Sigmoid colon (tissue), 7 donors: ENCODE measurements at places on chromosomes 3 and 15. TPM values are rescaled to one million over a fixed set of nuclear protein-coding genes. Genes with fewer than 3 reads are reported as not detected.

The CAMP gene
- total RNA-seq, result not detected

The SST gene
- 1.1 TPM for total RNA-seq

GRCh38 chr15:90011705-90012104 is 10.6 kb downstream of the ZNF710 start:
- no peak overlapping the region for H3K27ac ChIP-seq
- H3K36me3 ChIP-seq, result no peaks in the 10 kb centered on the region
- H3K27me3 ChIP-seq, result no peaks in the 10 kb centered on the region
- DNase-seq, result peak; percentile 9
- H3K4me1 ChIP-seq, result no peaks in the 10 kb centered on the region

- H3K4me1 ChIP-seq, result no peaks in the 10 kb centered on the region
- H3K36me3 ChIP-seq, result no peaks in the 10 kb centered on the region
- DNase-seq, result peak; percentile 28
- no peak overlapping the region for H3K27ac ChIP-seq
- H3K4me3 ChIP-seq, result no peak overlapping the region
- no peaks in the 10 kb centered on the region for H3K27me3 ChIP-seq
Measured at GRCh38 chr15:88655800-88656488, 17.1 kb downstream of the ISG20 start.

GRCh38 chr3:193939527-193939926 is 196.4 kb upstream of the HES1 start:
- H3K27me3 ChIP-seq, result no peaks in the 10 kb centered on the region
- no peak overlapping the region for H3K27ac ChIP-seq
- no peak for DNase-seq

The CDV3 gene
- total RNA-seq, result 93.1 TPM

DNA sequence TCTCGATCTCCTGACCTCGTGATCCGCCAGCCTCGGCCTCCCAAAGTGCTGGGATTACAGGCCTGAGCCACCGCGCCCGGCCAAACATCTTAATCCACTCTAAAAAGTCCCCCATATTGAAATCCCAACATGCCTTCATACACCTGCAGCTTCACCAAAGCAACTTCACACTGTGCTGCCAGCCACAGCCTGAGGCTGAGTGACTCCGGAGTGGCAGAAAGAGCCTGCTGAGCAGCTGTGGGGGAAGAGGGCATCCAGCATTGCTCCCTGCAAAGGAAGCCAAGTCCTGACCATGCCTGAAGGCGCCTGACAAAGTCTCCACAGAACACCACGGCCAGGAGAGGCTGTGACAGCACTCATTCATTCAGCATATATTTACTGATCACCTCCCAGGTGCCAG is 21.6 kb upstream of the VGLL4 start:
- DNase-seq, result no peak
- H3K4me3 ChIP-seq, result no peak overlapping the region
- no peak overlapping the region for H3K27ac ChIP-seq
- H3K27me3 ChIP-seq, result no peaks in the 10 kb centered on the region

DNA sequence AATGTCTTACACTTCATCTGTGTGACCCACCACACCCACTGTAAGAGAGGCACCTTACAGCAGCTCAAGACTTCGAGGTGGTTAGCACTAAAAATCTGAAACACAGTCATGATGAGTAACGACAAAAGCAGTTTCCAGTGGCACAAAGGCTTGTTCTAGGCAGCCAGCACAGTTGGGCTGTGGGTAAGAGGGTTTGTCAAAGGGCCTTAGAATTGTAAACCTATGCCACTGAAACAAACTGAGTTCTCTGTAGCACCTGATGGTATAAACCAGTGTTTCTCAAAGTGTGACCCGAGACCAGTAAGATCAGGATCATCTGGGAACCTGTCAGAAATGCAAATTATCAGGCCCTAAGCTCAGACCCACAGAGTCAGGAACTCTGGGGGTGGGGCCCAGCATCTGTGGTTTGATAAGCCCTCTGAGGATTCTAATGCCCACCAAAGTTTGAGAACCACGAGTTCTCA is 36.5 kb downstream of the DAPK2 start:
- peak overlapping the region; percentile 4 for H3K27ac ChIP-seq
- DNase-seq, result no peak
- no peaks in the 10 kb centered on the region for H3K27me3 ChIP-seq
- no peaks in the 10 kb centered on the region for H3K36me3 ChIP-seq

The NUDT16 gene
- total RNA-seq, result 17.6 TPM

The CTXN2 gene
- 0.27 TPM for total RNA-seq

The MYL3 gene
- 1.5 TPM for total RNA-seq

DNA sequence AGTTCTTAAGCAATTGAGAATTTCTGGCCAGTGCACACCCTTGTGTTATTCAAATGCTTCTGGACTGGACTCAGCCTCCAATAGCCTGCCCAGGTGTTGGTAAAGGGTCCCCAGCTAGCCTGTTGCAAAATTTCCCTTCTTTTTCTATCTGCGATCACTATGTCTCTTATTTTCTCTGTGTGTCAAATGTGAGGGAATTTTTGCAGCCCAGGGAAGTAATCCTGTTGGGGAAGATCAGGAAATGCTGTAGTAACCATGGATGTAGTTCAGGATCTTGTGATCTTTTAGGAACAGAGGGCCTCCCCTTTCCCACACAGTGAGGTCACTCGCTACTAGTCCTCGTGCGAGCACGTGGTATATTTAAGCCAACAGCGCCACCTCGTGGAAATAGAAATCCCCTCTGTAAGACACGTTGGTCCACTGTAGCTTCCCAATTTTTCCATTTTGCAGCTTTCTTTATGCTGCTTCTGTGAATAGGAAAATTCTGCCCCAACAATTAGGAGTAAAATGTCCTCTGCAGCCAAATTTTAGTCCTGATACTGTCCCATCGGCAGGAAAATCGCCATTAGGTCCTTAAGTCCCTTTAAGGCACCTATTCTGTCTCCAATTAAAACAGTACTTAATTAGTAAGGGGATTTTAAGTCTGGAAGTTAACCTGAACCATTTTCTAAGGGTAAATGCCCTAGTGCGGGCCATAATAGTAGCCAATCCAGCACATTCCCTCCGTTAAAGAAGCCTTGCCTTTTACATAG is 4.0 kb upstream of the SMCO1 start:
- H3K27me3 ChIP-seq, result no peaks in the 10 kb centered on the region
- H3K4me1 ChIP-seq, result no peaks in the 10 kb centered on the region
- peak; percentile 82 for DNase-seq
- H3K36me3 ChIP-seq, result no peaks in the 10 kb centered on the region
- H3K27ac ChIP-seq, result no peak overlapping the region

- H3K27ac ChIP-seq, result no peak overlapping the region
- no peak overlapping the region for H3K4me3 ChIP-seq
- no peaks in the 10 kb centered on the region for H3K36me3 ChIP-seq
Measured at GRCh38 chr3:165725296-165725695, 111.9 kb downstream of the BCHE start.

GRCh38 chr3:55505776-55506175 is 18.7 kb upstream of the WNT5A start:
- no peaks in the 10 kb centered on the region for H3K36me3 ChIP-seq
- DNase-seq, result no peak
- H3K27me3 ChIP-seq, result no peaks in the 10 kb centered on the region

The ZNF197 gene
- 21.7 TPM for total RNA-seq

The CFAP91 gene
- total RNA-seq, result 6.7 TPM

DNA sequence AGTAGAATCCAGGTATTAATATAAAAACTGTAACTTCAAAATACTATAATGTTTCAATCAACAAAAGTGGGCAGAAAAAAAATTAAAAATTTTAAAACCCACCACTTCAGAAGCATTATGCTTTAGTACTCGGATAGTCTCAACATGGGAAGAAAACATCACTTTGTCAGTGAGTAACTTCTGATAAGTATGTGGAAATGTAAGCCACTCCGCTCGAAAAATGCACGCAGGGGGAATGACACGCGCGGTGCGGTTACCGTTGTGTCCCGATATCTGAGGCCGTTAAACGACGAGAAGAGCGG is 656 bp downstream of the NGLY1 start:
- peak overlapping the region; percentile 99 for H3K4me3 ChIP-seq
- DNase-seq, result no peak
- no peaks in the 10 kb centered on the region for H3K27me3 ChIP-seq

The PAK2 gene
- 35.5 TPM for total RNA-seq

DNA sequence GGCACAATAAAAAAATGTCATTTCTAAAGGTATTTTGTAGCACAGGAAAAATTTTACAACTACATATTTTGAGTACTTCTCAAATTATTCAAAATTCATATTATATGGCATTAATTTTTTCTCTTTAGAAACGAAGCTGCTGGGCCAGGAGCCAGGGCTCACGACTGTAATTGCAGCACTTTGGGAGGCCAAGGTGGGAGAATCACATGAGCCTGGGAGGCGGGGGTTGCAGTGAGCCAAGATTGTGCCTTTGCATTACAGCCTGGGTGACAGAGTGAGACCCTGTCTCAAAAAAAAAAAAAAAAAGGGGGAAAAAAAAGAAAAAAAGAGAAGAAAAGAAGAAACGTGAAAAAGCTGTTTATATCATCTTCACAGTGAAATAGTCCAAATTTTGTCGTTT is 62.0 kb downstream of the CADM2 start:
- no peaks in the 10 kb centered on the region for H3K27me3 ChIP-seq
- DNase-seq, result no peak

The CCR5 gene
- total RNA-seq, result 1.2 TPM

The HRG gene
- total RNA-seq, result not detected

- H3K4me3 ChIP-seq, result no peak overlapping the region
- H3K27me3 ChIP-seq, result no peaks in the 10 kb centered on the region
- no peak overlapping the region for H3K27ac ChIP-seq
- H3K36me3 ChIP-seq, result no peaks in the 10 kb centered on the region
Measured at GRCh38 chr15:60339236-60339635, 58.5 kb downstream of the ANXA2 start.

DNA sequence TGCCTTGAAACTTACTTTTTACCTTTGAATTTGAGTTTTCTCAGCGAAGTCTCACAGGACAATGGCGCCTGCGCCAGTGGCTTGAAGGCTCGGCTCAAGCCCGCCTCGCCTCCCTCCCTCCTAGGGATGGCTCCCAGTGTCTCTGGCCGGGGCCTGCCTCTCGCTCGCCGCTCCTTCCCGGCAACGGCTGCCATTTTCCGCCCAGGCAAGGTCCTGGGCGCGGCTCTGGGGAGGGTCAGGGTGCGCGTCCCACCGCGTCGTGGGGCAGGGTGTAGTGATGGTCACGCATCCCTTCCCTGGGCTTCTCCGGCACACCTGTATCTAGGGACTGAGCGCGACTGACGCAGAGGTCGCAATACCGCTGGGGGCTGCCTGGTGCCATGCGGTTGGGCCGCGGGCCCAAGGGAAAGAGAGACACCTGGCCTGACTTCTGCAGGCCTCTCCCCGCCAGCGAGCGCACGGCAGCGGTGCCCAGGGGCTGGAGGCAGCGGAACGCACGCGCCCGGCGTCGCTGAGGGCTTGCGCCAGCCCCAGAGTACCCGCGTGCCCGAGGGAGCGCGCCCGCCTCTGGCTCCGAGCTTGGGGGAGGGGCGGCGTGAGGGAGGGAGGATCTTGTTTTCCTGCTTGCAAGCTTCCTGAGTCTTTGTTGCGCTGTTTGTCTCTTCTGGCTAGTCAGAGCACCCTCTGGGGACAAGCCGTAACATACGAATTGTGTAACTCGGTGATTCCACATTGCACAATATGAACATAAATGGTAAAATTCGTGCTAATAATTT is 20.7 kb upstream of the FEM1B start:
- H3K4me3 ChIP-seq, result peak overlapping the region; percentile 74
- H3K4me1 ChIP-seq, result peaks cover 10% of the 10 kb centered on the region
- DNase-seq, result peak; percentile 95
- peak overlapping the region; percentile 92 for H3K27ac ChIP-seq

DNA sequence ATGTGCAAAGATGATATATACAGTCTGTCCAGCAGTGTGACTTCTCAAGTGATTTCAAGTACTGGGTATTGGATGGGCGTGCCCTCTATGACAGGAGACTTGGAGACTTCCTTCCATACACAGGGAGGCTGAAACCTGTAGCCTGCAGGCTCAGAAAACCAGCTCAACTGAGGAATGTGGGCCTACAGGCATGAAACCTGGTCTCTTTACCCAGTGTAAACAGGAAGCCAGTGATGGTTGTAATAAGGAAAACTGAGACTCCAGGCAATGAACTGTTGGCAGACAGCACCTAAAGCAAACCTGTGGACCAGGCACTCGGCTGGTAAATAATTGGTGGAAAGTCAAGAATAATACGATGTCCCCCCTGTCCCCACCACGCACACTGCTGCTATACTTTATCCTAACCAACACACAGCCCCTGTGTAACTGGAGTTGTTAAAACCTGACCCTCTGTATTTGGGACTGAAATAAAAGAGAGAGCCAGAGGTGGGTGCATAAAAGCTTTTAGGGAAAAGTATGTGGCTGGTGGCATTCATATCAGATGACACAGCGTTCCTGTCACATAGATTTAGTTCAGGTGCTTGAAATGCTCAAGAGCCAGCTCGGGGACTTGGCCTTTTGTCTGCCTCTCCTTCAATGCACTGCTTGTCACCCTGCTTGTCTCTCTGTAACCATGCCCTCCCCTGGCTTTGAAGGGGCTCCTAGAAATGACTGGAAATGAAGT is 144.7 kb downstream of the TPRG1 start:
- H3K27ac ChIP-seq, result no peak overlapping the region
- H3K4me1 ChIP-seq, result no peaks in the 10 kb centered on the region
- no peaks in the 10 kb centered on the region for H3K36me3 ChIP-seq
- no peak for DNase-seq

GRCh38 chr3:114441386-114441785 is 147.6 kb downstream of the TIGIT start:
- no peaks in the 10 kb centered on the region for H3K36me3 ChIP-seq
- H3K4me1 ChIP-seq, result no peaks in the 10 kb centered on the region
- no peak for DNase-seq
- H3K4me3 ChIP-seq, result no peak overlapping the region
- no peaks in the 10 kb centered on the region for H3K27me3 ChIP-seq

The NPAP1 gene
- total RNA-seq, result 0.28 TPM

DNA sequence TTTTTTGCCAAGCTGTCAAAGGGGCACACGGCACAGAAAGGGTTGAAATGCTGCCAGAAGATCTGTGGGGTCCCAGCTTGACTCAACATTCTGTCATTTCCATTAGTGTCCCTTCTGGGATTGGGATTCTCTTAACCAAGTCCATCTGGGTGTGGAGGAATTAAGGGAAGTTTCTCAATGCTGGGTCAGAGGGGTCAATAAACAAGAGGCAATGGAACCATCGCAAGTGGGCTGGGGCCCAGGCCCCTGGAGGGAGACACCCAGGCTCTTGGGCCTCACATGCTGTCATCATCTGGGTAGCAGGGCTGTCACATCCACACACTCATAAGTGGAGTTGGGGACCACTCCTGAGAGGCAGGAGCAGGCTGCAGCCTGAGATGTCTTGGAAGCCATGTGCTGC is 8.1 kb upstream of the APOD start:
- no peak overlapping the region for H3K4me3 ChIP-seq
- no peak for DNase-seq
- H3K4me1 ChIP-seq, result no peaks in the 10 kb centered on the region
- no peaks in the 10 kb centered on the region for H3K36me3 ChIP-seq
- peak overlapping the region; percentile 39 for H3K27ac ChIP-seq
- no peaks in the 10 kb centered on the region for H3K27me3 ChIP-seq

The LRRC57 gene
- 10.8 TPM for total RNA-seq

The NANOGP8 gene
- total RNA-seq, result not detected
